CD4-positive, alpha-beta T cell treated with Interleukin-15 for 1 hour (primary cell): ENCODE measurements at places on chromosomes 2 and 18.

DNA sequence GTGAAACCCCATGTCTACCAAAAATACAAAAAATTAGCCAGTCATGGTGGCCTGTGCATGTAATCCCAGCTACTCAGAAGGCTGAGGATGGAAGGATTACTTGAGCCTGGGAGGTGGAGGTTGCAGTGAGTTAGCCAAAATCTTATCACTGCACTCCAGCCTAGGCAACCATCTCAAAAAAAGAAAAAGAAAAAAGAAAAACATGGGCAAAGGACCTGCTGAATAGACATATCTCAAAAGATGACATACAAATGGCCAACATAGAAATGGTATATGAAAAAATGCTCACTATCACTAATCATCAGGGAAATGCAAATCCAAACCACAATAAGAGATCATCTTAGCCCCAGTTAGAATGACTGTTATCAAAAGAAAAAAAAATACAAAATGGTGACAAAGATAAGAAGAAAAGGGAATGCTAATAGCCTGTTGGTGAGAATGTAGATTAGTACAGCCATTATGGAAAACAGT, 1.4 kb upstream of the TGOLN2 start:
- no peak for DNase-seq

GRCh38 chr2:10161206-10161931, 38.8 kb downstream of the RRM2 start:
- DNase-seq, result no peak

DNA sequence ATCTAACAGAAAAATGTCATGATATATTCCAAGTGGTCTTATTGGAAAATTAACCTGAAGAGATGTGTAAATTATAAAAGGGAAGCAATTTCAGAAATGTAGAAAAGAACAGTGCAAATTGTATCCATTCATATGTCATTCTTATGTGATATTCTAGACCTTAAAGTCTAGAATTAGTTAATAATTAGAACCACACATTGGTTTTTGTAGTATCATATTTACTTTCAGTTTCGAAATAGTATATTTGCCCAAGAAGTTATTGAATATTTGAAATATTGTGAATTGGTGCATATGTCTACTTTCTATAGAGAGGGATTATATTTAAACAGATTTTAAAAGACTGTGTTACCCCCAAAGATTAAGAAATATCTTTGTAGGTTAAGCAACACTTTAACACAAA, 1348.6 kb upstream of the ACVR2A start:
- no peak for DNase-seq

GRCh38 chr2:39640107-39640506, 25.6 kb upstream of the TMEM178A start:
- no peak for DNase-seq

DNA sequence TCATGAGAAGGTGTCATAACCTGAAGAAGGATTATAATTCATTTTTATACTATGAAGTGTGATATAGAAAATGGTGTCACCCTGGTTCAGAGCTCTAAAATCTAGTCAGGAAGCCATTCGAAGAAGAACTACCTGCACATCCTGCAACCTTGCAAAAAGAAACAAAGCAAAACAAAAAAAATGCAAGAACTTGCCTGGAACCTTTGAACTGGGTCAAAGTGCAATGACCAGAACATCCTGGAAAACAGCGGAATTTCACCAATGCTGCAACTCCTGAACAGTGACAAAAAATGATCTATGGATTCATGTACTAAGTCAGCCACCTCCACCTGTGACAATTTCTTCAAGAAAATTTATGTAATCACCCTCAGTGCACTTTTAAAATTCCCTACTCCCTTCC, 1083.3 kb upstream of the GYPC start:
- DNase-seq, result no peak

DNA sequence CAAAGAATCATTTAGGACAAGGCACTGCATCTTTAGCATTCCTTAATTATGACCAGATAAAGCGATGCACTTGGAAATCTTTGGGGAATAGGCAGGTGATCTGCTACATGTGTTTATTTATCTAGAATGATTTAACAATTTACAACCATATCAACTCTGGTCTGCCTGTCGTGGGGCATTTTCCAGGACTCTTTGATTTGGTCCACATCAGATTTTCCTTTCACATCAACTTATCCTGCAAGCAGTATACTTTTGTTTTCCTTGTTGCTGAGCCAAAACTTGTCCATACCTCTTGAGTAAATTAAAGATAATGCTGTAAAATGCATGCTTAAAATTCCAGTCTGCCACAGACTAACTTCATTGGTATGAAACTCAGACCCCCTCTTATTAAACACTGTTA, 312.4 kb upstream of the TCF4 start:
- DNase-seq, result no peak

DNA sequence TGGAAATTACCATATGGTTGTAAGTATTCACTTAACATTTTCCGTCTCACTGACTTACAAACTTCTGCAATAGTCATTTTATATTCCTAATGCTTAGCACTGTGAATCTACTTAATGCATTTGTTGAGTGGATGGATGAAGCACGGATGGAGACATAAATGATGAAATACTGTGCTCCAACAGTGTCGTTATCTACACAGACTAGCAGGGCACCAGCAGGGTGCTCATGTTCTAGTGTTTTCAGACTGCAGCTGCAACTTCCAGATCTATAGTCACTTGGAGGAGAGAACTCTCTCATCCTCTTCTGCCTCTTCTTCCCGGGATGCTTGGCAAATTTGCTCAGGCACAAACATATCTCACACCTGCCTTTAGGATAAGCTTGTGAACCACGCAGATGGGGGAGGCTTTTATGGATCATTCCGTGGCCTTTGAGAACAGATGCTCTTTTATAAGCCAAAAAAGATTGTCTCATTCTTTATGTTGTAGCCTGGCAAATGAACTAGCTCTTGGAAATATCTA, 797.7 kb downstream of the MBD2 start:
- DNase-seq, result no peak

DNA sequence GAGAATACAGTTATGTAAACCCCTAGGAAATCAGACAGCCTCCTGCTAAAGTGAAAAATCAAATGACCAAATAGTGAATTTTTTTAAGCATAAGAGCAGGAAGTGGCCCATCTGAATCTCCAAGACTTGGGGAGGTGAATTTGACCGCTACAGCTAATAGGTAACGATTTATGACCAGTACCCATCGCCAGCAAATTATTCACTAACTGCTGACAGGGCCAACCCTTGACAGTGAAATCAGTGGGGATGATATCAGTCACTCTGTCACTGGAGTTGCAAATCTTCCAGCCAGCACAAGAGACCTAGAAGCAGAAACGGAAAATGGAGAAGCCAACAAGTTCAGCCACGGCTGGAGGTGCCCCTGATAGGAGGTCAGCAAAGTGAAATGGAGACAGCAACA, 164.3 kb upstream of the PIK3C3 start:
- DNase-seq, result no peak
